NCI-H1417 (cell line): ENCODE measurements at places on chromosomes 1 and 21.

- DNase-seq = no peak
Measured at GRCh38 chr1:48018799-48019198, 21.6 kb upstream of the TRABD2B start.

DNA sequence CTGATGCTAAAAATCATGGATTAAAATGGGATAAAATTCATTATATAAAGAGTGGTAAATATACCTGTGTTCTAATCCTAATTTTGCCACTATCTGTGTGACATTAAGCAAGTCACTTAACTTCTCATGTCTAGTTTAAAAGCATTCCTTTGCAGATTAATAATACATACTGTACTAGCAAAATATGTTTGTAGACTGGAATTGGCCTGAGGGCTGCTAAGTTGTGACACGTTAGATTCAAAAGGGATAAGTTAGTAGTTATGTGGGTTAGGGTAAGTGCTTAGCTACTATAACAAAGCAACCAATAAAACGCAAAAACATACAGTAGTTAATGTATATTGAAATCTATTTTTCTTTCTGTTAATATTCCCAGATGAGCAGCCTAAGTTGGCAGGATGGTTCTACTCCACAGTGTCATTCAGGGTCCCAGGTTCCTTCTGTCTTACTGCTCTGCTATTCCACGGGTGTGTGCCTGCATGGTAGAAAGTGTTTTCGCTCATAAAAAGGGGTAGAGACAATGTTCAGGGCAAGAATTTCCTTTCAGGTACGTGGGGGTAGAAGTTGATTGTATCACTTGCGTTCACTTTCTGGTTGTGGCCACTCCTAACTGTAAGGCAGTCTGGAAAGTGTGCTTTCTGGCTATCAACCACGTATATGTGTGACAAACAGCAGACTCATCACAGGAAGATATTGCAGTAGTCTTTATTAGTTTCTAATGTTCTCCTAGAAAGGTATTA is 239.8 kb downstream of the NFIA start:
- DNase-seq = no peak

DNA sequence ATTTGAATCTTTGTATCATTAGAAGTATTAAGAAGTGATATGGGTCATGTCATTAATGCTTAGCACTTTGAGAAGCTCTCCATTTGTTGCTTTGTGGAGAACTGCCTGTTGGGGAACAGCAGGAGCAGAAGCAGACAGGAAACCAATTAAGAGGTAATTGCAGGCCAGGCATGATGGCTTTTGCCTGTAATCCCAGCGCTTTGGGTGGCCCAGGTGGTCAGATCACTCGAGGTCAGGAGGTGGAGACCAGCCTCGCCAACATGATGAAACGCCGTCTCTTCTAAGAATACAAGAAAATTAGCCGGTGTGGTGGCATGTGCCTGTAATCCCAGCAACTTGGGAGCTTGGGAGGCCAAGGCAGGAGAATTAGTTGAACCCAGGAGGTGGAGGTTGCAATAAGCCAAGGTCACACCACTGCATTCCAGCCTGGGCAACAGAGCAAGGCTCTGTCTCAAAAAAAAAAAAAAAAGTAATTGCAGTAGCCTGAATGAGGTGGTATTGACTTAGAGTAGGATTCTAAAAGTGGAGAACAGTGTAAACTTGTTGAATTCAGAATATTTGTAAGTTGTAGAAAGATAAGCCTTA is 57.8 kb upstream of the FASLG start:
- peak; percentile 25 for DNase-seq

DNA sequence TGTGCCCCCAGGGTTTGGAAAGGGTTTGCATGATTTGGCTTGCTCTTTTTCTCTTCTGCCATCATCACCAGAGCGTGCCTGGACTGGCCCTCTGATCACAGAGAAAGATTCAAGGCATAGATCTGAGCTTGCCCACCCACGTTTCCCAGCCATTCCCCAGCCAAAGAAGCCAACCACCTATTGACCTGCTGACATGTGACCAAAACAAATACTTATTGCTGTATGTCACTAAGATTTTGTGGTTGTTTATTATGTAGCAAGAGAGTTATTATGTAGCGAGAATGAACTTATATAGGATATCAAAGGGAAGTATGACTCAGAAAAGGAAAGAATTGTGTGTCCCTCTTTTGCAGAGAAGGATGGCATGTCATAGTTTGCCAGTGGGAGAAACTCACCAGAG is 59.9 kb downstream of the UBE2U start:
- no peak for DNase-seq

DNA sequence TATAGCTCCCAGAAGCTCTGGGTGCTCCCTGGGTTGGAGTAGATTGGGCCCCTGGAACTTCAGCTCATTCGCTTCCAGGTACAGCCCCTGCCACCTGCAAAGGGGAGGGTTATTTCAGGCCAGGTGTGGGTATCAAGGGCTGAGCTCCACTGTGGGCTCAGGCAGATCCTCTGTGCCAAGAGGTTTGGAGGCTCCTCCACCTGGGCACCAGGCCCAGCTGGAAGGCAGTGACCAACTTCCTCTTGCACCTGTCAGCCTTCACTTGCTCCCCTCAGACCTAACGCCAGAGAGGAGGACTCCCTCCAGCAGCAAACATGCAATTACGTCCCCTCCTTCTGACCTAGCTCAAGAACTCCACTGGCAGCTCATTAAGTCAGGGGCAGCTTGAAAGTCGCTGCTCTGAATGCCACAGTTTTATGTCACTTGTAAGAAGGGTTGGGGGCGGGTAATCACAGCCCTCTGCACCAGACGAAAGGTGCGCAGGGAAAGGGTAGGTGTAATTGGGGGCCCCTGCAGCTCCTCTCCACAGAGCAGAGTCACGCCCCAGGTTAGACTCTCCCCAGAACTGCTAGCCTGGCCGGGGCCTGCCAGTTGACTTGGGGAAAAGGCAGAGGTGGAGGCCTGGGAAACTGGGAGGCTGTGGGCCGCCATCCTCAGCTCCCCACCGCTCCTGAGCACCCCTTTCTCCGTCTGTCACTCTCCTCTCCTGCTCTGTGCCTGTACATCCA is 125.0 kb upstream of the TMPRSS2 start:
- no peak for DNase-seq

DNA sequence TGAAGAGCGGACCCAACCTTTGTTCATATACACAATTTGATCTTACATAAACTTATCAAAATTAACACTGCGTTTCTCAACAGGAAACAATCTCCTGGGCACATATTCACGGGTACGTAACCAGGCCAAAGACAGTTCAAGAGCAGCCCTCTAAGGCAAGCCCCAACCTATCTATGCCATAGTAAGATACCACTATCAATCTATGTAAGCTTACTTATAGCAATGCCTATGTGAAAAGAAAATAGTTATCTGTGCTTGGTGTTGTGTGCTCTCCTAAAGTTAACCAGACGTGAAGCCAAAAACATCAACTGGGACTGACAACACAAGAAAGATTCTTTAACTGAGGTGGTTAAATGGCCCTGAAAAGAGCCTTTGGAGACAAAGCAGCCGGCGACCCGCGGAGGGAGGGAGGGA is 49.4 kb upstream of the BOLA1 start:
- no peak for DNase-seq

DNA sequence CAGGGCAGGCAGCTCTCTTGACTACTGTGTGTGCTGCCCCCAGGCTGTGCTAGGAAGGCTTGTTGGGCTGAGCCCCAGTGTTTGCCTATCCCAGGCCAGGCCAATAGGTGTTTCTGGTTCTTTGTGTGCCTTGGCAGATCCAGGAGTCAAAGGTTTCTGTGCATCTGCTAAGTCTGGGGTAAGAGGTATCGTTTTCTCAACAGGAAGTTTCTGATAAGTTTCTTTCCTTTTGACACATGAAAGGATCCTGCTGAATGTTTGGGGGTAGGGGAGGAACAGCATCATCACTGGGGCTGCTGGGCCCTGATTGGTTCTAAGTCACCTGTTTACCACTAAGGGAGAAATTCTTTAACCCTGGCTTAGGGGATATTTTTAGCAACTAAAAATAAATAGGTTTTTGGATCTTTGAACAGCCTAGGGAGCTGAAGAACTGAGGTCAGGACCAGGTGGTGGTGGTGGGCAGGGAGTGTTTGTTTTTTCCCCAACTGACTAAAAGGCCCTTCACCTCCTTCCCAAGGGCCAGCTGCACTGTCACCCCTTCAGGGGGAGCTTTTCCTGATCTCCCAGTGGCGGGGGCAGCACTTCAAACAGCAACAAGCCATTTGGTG is 85.1 kb downstream of the KCNN3 start:
- DNase-seq = peak; percentile 25

DNA sequence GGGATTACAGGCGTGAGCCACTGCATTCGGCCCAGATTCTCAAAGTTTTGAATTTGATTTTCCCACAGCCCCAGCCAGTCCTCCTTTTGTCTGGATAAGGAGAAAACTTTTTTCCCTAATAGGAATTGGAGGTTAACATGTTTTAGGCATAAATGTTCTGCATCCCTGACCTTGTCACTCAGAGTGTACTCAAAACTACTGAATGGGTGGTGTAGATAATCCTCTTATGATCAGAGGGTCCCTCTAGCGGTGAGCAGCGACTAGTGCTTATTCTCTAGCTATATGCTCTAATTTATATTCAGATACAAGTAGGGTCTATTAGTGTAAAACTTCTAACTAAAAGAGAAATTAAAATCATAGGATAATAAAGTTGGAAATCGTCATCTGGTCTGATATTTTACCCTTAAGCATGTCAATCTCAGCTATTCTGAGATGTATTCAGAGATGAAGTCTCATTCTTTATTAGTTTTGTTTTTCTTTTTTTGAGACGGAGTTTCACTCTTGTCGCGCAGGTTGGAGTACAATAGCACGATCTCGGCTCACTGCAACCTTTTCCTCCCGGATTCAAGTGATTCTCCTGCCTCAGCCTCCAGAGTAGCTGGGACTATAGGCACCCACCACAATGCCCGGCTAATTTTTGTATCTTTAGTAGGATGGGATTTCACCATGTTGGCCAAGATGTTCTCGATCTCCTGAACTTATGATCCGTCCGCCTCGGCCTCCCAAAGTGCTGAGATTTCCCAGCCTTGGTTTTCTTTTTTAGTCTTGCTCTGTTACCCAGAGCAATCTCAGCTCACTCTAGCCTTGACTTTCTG is 2.7 kb upstream of the PSMD4 start:
- DNase-seq = peak; percentile 67

- peak; percentile 23 for DNase-seq
Measured at GRCh38 chr1:5991381-5992025, 722 bp downstream of the NPHP4 start.

DNA sequence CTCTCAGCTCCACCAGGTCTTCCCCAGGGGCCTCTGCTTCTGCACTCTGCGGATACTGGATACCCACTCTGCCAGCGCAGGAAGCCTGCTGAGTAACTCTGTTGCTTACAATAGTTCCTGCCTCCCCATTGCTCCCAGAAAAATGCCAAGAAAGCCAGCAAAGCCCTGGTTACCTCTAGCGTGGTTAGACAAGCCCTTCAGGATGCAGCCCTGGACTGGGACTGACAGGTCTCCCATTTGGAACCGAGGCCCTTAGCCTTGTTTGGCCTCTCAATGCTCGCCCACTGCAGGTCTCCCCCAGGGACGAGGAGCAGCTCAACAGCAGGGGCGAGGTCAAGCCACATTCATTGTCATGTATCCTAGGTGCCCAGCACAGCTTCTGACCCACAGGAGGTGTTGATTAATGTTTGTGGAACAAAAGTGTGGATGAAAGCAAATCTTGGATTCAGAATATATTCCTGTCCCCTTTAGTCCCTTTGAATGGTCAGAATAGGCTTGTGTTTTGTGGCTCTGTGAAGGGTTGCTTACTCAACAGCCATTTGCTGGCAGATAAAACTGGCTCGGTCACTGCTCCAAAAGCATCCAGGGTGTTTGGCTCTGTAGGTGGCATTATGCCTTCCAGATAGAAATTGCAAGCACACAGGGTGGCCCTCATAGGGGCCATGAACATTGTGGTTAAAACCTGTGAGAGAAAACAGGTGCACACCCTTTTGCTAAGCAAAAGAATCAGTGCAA is 58.9 kb downstream of the C1orf198 start:
- DNase-seq = no peak

DNA sequence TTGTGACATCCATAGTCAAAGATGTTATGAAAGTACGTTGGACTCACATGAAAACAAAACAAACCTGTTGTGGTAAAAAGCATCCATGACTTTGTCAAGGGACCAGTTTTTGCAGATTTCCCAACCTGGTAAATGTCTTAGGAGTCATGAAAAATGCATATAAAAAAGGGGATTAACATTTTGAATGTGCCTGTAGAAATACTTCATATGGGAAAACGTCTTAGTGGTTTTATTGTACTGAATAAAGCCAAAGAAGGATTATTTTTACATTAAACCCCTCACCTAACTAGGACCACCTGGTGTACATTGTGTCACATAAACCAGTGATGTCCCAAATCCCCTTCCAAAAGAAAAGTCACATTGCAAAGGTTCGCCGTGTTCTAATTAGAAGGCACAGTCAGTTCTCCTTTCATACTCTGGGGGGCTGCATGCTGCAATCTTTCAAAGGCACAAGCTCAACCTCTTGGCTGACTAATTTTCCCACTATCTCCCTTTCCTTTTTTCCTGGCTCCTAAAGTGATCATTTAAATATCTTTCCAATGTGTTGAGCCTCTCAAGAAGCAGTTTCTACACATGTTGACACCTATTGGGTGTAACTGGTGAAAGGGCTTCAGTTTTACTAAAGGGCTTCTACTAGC is 119.8 kb upstream of the SPAG17 start:
- DNase-seq = no peak

- DNase-seq = no peak
Measured at GRCh38 chr1:206812471-206812870, 40.2 kb upstream of the IL10 start.

GRCh38 chr21:28971171-28971570 is 21.5 kb downstream of the LTN1 start:
- no peak for DNase-seq

DNA sequence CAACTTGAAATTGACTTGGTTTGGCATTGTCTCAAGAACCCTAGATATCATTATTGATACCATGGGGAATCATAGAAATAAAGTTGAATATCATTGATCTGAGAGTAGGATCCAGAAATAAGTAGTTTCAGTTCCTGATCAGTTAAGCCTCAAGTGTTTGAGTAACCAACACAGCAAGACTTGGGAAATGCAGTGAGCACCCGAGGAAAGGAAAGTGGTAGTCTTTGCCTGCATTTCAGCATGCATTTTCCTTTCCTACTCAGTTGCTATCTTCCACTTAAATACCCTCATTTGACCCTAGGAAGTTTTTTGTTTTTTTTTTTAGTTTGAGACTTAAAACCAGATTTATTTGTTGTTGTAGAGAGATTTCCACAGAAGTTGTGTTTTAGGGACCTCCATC is 18.9 kb downstream of the CLEC20A start:
- no peak for DNase-seq

- no peak for DNase-seq
Measured at GRCh38 chr1:228206582-228207351, 1.1 kb upstream of the OBSCN start.

DNA sequence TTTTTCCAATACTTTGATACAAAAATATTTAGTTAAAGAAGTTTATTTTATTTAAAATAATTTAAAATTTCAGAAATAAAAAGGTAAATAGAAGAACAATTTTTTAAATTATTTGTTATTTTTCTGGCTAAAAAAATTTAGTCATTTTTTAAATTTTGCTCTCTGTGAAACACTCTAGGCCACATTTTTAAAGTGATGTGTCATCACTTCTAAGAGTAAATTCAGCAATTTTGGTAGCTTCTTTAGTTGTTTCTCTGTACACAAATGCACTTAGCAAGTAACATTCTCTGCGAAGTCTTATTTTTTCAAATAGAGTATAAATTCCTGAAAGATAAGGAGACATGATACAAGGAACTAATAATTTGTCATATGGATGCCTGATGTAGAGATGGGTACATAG is 760.0 kb upstream of the PRMT6 start:
- no peak for DNase-seq
